Stimulated activated CD4-positive, alpha-beta T cell treated with anti-CD3 and anti-CD28 coated beads, Interleukin-1b, Interleukin-23, amount 100 ng/mL, for 1 hour (primary cell): ENCODE measurements at places on chromosomes 3 and 15.

DNA sequence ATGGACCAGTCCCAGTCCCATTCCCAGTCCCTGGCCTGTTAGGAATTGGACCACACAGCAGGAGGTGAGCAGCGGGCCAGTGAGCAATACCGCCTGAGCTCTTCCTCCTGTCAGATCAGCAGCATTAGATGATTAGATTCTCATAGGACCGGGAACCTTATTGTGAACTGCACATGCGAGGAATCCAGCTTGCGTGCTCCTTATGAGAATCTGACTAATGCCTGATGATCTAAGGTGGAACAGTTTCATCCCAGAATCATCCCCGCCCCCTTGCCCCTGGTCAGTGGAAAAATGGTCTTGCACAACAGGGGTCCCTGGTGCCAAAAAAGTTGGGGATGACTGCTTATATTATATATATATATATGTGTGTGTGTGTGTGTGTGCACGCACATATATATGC is 63.1 kb downstream of the IFT57 start:
- DNase-seq = no peak

DNA sequence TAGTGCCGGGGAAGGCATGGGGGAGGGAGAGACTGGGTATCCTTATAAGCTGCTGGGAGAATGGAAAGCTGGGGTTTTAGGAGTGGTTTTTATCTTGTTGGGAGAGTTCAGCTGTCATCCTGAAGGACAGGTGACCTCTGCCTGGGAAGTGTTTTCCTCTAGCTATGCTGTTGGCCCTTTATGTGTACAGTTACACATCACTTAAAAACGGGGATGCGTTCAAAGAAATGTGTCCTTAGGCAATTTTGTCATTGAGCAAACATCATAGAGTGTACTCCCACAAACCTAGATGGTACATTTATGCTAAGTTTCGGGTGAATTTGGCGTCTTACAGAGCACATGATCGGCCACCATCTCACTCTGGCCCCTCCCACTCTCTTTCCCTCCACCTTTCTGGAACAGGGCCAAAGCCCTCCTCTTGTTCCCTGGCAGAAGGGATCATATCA is 164.3 kb upstream of the NUDT16 start:
- no peak for DNase-seq

DNA sequence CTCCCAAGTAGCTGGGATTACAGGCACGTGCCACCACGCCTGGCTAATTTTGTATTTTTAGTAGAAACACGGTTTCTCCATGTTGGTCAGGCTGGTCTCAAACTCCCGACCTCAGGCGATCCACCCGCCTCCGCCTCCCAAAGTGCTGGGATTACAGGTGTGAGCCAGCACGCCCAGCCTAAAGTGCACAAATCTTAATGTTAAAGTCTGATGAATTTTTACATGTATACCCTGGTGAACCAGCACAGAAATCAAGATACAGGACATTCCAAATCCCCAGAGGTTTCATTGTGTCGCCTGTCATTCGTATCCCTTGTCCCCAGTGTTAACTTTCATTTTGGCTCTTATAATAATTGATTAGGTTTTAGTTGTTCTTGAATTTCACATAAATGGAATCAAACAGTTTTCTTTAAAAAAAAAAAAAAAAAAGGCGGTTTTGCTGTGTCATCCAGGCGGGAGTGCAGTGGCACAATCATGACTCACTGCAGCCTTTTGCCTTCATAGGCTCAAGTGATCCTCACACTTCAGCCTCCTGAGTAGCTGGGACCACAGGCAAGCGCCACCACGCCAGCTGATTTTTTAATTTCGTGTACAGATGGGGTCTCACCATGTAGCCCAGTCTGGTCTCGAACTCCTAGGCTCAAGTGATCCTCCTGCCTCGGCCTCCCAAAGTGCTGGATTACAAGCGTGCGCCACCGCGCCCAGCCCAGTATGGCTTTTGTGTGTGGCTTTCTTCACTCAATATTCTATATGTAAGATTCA is 1.5 kb upstream of the TM4SF19 start:
- no peak for DNase-seq

DNA sequence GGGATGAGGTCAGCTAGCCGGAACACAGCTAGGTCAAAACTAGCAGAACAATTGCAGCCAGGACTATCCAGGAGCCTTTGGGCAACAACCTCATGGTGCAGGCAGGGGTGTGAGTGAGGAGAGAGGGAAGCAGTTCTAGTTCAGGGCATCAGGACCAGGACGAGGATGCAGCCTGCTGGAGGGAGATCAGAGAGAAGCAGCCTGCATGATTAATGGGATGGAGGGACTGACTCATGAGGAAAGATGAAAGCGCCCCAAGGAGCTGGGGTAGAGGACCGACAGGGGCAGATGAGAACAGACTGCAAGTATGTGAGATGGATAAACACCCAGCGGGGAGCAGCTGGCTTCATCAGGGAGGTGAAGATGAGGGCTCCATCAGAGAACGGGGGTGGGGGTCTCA is 37.9 kb upstream of the LRTM1 start:
- no peak for DNase-seq

GRCh38 chr3:117793622-117794265 is 1084.2 kb downstream of the TUSC7 start:
- DNase-seq = no peak

- DNase-seq = no peak
These were observed 1064.4 kb upstream of the CFAP20DC start for GRCh38 chr3:60114191-60114590.

DNA sequence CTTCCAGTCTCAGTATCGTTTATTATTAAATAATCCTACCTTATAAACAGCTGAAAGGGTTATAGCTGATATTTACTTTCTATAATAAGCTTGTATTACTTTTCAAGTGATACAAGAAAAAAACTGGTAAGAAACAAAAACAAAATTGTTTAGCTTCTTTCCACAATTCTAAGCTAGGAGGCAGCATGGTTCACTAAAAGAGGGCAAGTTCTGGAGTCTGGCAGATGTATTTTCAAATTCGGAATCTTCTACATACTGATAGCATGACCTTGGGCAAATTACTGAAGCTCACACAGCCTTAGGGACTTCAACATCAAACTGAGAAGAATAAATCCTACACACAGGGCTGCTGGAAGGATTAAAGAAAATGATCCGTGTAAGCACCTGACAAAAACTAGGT is 15.4 kb downstream of the C15orf62 start:
- DNase-seq = no peak

DNA sequence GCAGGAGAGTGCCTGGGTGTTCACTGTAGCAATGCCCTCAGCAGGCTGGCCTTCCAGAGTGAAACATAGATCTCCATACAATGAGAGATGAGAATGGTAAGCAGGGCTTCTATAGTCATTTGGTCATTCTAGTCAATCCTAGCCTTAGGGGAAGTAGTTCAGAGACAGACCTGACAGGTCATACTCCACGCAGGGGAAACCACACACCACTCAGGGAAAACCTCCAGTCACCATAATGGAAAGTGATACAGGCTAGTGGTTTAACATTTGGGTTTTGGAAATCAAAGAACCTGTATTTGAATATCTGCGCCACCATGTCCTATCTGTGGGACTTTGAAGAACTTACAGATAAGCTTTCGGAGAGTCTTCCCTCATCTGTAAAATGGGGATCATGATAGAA is 425.7 kb upstream of the PPP2R3A start:
- DNase-seq = no peak

DNA sequence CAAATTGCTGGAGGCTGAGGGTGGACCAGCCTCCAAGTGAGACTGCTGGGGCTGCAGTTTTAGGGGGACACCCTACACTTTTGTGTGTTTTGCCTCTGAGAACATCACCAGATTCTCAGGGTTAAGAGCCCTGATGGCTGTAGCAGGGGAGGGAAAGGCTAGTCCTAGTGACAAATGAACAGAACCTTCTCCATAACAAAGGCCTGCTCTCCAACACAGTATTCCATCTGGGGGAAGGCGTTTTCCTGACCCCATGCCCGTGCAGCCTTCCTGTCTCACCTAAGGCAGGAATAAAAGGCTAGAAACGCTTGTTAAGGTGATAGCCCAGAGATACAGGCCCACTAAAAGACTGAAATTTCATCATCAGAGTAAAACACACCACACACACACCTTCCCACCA is 50.2 kb upstream of the NSMCE3 start:
- no peak for DNase-seq

DNA sequence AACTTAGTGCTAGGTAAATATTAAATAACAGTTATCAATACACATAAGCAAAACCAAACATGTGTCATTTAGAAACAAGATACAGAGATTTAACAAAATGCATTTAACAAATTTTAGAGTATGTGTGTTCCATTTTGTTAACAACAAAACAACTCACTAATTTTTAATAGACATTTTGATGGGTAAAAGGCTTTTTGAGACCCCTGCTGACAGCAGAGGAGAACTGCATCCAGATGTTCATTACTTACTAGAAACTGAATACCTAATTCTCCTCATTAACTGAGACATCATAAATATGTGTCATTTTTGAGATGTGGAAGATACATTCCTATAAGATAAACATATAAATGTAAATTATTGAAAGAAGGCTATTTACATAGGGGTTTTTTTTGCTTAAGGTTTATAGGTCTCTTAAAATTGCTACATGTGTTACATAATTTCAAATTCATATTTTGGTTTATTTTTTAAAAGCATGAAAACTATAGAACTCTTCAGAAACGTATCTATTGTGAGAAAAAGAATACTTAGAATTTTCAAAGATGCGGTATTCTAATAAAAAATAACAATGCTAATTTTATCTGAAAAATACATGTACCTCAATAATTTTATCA is 1009.8 kb downstream of the TUSC7 start:
- DNase-seq = no peak

DNA sequence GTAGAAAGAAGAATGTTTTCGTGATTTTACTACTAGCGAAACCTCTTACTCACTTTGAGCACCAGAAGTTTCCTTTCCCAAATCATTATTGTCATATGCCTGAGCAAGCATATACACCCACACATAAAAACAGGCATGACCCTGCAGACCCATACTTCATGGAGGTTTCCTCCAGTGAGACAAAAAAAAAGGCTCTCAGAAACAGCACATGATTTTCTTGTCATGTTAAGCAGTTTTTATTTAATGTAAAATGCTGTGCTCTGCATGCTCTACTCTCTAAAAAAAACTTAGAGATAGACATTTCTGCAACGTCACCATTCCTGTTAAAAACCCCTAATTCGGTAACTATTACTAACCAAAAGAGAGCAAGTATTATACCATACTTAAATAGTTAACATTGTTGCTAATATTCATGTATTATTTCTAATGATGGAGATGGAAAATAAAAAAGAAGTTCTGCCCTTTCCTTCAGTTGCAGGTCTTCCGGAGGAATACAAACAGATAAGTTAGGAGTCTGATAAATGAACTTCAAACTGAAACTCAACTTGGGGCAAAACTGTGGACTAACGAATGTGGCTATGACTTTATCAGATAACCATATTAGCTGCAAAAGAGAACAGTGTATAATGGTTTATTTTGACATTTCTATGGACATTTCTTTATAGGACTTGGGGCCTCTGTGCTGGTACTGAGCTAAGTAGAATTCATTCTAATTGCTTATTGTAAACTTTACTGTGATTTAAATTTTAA is 15.9 kb downstream of the CD200R1 start:
- DNase-seq = no peak

GRCh38 chr15:31307270-31308184 is 19.1 kb upstream of the KLF13 start:
- DNase-seq = no peak

- no peak for DNase-seq
These were observed 100.1 kb downstream of the IGF2BP2 start for GRCh38 chr3:185724761-185725160.

DNA sequence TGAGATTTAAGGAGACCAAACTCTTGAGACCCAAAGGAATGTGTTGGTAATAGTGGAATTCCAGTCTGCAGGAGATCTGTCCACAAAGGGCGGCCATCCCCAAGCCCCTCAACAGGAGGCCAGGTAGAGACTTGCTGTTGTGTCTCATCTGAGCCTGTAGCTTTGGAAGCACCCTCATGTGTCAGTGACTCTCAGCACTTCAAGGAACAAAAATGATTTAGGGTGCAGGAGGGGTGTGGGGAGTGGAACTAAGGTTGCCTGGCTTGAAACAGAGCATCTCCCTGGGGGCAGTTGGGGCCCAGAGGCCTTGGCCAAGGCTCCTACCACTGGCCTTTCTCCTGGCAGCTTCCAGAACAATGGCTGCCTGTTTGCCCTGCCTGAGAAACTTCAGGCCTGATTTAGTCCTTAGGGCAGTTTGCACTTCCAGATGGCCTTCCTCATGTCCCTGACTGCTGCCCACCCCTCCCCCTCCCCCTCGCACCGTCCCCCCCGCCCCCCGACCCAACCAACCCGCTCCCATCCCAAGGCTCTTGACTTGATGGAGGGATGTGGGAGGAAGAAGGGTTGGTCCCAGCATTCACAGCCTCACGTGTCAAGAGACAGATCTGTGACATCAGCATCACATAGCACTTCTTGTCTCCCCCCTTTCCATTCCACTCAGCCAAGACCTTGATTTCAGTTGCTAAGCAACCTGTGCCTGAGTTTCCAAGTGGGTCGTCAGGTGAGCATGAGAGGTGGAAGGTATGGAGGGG is 77.1 kb downstream of the CORO2B start:
- DNase-seq = no peak

GRCh38 chr3:197522183-197522715 is 33.5 kb downstream of the BDH1 start:
- DNase-seq = no peak

DNA sequence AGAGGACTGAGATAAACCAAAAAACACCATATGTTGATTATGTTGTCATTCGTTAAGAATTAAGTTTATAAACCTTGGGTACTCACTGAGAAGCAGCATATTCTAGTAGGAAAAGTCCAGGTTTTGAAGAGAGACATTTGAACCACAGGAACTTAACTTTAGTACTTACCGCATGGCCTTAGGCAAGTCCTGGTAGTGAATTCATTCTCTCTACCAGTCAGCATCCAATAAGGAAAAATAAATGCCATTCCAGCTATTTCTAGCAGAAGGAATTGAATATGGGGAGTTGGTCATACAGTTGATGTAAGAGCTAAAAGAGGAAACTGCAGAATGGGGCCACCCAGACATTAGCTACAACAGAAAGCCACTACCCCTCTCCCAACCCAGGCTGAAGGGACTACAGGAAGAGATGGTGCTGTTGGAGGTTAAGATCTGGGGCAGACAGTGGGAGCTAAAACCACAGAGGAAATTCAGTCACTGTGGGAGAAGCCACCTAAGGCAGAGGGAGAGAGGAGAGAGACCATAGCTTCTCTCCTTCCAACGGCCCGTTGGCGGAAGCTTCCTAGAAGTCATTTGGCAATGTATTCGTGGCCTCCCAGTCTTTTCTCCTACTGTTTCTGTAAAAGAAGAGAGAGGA is 133.8 kb upstream of the RARB start:
- DNase-seq = no peak

GRCh38 chr15:52751522-52751921 is 38.6 kb downstream of the ONECUT1 start:
- no peak for DNase-seq

DNA sequence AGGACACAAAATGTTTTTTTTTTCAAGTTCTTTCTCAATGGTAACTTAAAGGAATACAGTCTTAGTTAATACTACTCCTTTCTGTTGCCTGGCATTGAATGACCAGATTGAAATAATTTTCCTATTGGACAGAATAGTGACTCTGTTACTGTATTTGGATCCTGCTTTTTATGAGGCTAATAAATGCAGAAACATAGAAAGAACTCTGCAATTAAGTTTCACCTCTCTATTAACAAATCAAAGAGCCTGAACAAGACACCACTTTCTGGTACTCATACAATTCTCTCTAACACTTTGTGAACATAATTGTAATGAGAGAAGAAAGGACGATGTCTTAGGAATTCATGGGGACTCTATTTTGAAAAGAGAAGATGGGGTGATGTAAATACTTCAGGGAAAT is 308.4 kb upstream of the ROBO2 start:
- DNase-seq = no peak
